ENCODE measurements at places on chromosomes 2 and 18. TPM values are rescaled to one million over a fixed set of nuclear protein-coding genes. Genes with fewer than 3 reads are reported as not detected.

- no peak for DNase-seq
Observed at GRCh38 chr18:949724-950631, 45.3 kb downstream of the ADCYAP1 start.

GRCh38 chr2:144858211-144858610, 338.3 kb upstream of the ZEB2 start:
- no peak for DNase-seq

Gene MOGAT1
- total RNA-seq = not detected

DNA sequence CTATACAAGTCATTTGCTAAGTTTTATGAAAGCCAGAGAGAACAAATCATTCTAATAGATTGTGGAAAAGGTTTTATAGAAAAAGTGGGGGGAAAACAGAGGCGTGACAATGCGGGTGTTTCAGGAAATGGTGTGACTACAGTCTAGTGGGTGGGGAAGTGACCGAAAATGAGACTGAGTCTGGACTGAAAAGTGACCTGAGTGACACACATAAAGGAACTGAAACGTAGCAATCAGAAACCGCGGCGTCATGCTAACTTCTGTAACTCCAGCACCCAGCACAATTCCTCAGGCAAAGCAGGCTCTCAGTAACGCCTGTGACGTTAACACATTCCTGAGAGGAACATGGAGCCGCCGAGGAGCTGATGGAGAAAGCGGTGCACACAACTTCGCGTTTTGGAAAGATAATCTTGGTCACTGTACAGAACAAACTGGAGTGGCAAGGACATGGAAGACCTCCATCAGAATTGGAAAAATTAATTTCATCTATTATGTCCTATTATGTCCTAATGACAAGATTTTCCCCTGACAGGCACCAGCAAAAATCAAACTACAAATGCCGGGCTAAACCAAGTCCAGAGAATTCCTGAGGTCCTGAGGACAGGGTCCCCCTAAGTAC, 1.4 kb upstream of the CD226 start:
- DNase-seq = peak; percentile 60

DNA sequence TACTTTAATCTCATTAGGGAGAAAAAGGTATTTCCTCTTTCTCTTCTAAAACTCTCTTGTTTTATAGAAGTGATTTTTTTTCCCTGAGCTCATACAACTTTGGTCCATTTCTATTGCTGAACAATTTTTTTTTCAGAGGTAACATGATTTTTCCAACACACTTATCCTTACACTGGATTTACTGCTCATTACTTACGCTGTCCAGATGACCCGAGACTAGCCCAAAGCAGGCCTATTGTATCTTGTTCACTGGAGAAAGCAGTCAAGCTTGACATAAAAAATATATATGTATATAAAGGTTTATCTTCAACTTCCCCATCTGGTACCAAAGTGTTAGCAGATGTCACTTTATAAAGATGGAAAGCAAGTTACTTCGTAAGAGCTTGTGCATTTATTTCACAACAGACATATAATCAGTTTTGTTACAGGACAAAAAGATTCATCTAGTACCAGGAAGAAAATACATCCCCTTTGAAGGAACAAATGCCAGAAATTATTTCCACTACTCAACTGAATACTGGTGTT, 70.4 kb upstream of the KIDINS220 start:
- DNase-seq = no peak

Gene CABYR
- total RNA-seq = 6.4 TPM

DNA sequence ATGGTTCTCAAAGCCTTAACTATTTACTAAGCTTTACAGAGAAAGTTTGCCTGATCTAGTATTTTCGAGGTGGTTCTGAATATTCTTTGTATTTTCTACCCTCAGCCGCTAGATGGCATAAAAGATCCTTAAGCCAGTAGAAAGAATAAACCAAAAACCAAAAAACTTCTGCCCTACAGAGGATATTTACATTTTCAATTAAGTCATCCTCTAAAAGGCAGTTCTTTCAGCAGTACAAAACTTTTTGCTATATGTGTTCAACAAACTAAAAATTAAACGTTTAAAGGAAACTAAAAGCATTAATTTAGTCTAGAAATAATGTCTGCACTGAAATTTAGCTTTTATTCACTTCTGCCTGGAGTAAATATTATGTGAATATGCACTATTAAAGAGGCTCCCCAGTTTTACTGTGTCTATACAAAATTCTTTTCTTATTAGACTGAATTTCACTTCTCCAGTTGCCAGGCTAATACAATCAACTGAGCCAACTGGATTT, 297.5 kb downstream of the PIEZO2 start:
- DNase-seq = peak; percentile 80

GRCh38 chr2:160551259-160551658, 57.7 kb upstream of the RBMS1 start:
- no peak for DNase-seq

Gene CNTNAP5
- total RNA-seq = not detected

DNA sequence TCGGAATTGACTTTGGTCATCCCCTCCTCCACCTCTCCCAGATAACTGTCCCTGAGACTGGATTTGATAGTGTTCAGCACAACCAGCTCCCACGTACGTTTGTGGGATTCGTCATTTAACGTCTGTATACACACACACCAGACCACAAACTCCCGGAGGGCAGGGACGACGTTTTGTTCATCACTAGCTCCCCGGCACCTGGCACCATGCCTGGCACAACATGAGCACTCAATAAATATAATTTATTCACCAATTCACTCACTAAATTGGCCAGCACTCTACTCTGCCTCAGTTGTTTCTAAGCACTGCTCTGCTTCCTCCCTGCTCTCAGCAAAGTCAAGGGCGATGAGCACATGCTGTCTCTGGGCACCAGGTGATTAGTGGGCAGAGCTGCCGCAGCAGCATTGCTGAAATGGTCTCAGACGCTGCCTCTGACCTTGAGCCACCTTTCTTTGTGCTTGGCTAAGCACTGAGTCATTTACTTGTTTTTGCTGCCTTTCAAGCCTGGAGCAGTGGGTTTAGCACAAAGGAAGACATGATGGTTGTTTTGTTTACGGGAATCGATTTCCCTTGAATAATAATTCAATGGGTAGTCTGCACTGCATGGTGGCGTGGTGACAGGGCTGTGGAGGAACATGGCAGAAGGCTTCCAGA, 19.3 kb upstream of the LOXHD1 start:
- peak; percentile 6 for DNase-seq

DNA sequence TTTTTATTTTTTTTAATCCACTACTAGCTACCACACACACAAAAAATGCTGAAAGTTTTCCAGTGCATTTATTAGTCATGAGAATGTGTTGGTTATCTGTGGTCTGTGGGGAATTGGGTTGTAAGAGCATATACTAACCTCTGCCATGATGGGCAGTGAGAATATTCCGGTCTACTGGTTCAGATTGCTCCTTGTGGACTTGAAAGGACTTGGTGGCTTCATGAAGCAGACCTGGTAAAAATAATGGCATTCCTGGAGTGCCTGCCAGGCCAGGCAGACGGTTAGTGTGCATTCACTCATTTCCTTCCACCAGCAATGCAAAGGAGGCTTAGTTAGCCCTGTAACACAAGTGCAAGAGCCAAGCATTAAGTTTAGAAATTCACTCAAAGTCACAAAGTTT, 150.8 kb downstream of the THSD7B start:
- no peak for DNase-seq

DNA sequence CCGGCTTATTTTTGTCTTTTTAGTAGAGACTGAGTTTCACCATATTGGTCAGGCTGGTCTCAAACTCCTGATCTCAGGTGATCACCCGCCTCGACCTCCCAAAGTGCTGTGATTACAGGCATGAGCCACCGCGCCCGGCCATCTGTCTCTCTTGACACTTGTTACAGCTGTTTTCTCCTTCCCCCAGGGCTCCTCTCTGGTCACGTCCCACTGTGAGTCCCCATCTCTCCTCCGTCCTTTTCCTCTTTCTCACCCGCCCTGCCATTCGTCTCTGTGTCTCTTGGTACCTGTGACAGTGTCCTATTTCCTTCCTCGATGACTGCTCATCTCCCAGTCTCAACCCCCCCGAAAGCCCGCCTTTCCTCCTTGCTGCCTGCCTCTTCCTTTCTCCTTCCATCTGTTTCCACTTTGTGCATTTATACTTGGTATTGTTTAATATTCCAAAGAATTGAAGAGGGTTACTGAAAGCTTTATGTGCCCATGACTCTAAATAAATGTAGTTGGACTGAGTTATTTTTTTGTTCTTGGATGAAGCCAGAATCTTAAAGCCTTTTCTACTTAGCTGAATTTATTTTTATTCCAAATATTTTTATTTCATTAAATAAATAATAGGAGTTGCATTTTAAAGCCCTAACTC, 241.5 kb downstream of the SH3RF3 start:
- no peak for DNase-seq

DNA sequence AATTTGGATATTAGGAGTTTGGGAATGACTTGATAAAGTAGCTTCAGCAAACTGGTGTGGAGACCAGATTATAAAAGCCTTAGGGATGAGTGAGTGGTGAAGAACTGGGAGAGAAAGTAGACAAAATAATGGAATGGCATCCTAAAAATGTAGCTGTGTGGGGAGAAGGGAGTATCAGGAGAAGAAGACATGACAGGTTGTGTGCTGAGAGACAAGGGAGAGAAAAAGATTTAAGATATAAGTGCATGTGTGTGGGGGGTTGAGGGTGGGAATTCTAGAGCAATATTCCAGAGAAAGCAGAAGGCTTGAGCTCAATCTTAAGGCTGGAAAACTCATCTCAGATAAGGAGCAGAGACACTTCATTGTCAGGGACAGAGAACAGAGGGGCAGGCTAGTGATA, 159.5 kb downstream of the HNMT start:
- no peak for DNase-seq

DNA sequence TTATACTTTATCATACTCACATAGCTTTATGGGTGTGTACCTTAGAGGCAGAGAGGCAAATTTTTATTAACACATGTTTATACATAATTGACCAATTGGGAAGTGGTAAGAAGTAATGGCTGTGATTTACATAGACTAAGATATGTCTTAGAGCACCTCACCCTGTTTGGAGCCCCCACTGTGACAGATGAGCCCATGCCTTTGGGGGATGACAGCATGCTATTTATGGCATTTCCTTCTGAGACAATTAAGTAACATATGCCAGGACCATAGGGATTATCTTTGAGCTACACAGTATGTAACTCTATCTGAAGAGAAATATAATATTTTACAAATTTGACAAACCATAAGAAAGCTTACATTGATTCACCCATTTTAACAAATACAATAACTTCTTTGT, 1655.3 kb upstream of the ACVR2A start:
- no peak for DNase-seq

DNA sequence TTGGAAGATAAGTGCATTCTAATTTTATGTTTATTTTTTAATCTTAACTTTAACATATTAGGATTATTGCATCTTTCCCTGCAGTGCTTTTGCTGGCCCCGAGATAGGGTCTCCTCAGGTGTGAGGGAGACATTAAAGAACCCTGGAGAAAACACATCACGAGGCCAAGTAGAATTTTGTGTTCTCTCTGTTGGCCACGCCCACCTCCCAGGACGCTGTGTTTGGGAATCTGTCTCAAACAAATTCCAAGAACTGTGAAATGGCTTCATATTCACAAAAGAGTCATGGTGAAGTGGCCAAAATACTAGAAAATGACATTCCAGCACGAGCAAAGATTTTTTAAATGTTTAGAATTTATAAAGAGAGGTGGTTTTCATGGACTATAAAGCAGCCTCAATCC, 27.3 kb downstream of the RNF144A start:
- no peak for DNase-seq

DNA sequence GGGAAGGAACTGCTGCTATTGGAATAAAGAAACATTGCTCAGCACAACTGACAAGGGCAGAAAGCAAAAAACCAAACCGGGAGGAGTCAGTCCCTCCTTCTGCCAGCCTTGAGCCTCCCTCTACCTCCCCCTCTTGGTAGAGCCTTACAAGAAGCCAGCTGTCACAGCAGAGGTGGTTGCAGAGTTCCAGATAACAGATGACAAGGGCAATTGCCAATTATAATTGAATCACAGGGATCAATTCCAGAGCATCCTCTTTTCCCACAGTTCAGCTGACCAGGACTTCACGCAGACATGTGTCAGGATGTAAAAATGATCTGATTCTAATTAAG, 548.2 kb upstream of the LRRTM1 start:
- no peak for DNase-seq

Gene MC2R
- not detected for total RNA-seq

Gene NYAP2
- not detected for total RNA-seq

GRCh38 chr18:58253871-58254270, 209.8 kb downstream of the NEDD4L start:
- peak; percentile 47 for DNase-seq

DNA sequence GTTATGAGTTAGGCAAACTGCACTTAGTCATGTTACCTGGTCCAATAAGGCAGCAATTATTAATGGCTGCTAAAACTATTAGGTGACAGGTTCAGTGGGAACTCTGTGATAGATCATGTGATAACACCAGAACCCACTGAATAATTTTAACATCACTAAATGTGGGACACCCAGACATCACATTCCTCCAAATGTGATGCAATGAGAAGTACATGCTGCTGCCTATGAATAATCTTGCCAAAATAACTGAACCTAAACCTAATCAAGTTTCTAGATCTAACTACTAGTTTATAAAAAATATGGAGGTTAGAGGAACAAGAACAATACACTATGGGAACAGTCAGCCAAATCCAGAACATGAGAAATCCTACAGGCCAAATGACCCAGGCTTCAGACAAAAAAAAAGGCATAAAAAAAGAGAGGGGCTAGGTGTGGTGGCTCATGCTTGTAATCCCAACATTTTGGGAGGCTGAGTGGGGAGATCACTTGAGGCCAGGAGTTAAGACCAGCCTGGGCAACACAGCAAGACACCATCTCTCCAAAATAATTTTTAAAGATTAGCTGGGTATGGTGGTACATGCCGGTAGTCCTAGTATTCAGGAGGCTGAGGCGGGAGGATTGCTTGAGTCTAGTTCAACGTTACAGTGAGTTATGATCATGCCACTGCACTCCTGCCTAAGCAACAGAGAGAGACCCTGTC, 7.0 kb upstream of the ACTR2 start:
- peak; percentile 12 for DNase-seq

- DNase-seq = no peak
Observed at GRCh38 chr2:102637358-102637757, 18.0 kb downstream of the SLC9A2 start.

Gene RAMP1
- 35.0 TPM for total RNA-seq

DNA sequence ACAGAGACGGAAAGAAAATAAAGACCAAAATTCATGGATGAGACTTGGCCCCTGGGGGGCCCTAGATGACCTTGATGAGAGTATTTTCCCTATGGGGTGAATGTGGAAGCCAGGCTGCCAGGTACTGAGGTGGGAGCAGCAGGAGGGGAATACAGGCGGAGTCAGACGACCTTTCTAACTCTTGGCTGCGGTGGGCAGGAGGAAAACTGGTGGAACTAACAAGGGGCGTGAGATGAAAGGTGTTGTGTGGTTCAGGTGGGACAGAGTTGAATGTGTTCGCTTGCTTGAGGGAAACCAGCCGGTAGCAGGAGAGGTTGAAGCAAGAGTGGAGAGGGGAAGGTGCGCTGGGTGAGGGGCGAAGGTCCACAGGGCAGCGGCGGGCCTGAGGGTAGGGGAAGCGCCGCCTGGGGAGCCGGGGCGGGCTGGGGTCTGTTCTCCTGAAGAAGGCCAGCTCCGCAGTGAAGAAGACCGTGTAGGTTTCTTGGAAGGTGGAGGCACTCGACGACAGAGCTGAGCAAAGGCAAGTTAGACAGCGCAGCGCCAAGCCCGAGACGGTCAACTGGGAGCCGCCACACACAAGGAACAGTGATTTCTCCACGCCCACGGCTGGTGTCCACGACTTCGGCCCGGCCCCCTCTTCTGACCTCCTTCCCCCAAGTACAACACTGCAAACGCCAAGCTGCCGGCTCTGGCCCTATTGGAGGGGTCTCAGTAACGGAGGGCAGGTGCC, 61.7 kb downstream of the GNAL start:
- DNase-seq = no peak

GRCh38 chr2:55232863-55233657, 572 bp downstream of the RPS27A start:
- peak; percentile 34 for DNase-seq

GRCh38 chr2:36294316-36294721, 61.3 kb upstream of the CRIM1 start:
- no peak for DNase-seq
